Heart right ventricle (tissue), 16 donors: ENCODE measurements at places on chromosomes 13 and 19. TPM values are rescaled to one million over a fixed set of nuclear protein-coding genes. Genes with fewer than 3 reads are reported as not detected.

- DNase-seq = no peak
These were observed 28.2 kb upstream of the C13orf46 start for GRCh38 chr13:114002009-114002544.

DNA sequence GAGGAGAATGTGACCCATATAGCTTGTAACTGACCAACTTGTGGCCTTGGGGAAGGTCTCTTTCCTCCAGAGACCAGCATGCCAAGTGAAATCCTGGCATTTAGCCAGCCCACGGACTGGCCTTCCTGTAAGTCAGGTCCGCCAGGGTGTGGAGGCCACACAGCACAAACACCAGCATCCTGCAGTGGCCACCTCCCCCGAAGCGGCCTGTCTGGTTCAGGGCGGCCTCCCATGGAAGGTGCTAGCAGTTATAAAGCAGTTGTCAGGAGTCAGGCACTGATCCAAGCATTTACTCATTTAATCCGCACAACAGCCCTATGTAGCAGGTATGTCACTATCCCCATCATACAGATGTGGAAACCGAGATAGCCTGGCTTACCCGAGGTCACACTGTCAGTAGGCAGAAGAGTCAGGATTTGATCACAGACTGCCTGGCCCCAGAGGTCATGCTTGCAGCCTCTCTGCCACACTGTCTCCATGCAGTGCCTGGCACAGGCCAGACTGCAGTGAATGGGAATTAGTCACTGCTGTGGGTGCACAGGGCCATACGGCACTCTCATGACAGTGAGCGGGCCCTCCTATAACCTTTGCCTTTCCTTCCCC, 36.7 kb downstream of the CAPN12 start:
- DNase-seq = peak; percentile 76

DNA sequence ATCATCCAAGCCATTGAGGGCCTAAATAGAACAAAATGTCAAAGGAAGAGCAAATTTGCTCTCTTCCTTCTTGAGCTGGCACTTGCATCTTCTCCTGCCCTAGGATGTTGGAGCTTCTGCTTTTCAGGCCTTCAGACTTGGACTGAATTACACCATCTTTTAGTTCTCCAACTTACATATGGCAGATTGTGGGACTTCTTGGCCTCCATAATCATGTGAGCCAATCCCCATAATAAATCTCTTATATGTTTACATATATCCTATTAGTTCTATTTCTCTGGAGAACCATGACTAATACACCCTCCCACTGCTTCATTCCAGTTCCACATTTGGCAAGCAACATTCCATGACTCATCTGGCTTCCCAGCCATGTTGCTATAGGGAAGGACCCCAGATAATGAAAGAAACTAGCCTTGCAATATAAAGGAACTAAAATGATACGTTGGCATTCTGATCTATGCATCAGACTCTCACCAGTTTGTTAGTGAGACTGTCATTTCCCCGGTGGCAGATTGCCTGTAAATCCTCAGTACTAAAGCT, 11.0 kb upstream of the ACOD1 start:
- no peak for DNase-seq

- DNase-seq = no peak
These were observed 1.7 kb upstream of the EML2 start for GRCh38 chr19:45640849-45641273.

- no peak for DNase-seq
These were observed 9.7 kb downstream of the R3HDM4 start for GRCh38 chr19:903266-903797.

DNA sequence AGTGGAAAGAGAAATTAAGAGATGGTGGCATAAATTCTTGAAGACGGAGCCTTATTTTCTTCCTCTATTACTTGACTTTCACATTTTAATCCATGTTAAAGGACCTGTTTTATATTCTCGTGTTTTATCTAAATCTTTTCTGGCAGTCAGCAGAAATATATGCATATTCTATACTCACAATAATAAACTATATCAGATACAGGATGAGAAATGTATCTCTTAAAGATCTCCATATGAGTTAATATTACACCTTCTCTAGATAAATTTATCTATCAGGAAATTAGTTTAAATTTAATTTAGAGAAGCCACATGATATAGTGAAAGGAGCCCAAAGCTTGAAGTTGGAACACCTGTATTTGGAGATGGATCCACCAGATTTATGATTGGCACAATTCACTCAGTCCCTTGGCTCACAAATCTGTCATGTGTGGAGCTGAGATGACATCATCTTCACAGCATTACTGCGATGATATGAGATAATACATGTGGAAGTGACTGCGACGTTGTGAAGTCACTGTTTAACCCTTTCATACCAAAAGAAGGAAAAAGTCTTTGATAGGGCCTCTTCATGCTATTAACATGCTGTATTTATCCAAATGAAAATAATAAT, 216.4 kb downstream of the FGF14 start:
- no peak for DNase-seq

- DNase-seq = peak; percentile 87
These were observed 3.0 kb downstream of the GADD45B start for GRCh38 chr19:2478756-2479555.

The C1QTNF9B gene
- 0.44 TPM for total RNA-seq

The OR7A17 gene
- total RNA-seq = not detected

GRCh38 chr19:48044561-48044960, 682 bp upstream of the CABP5 start:
- DNase-seq = no peak

GRCh38 chr13:83563499-83563898, 318.8 kb downstream of the SLITRK1 start:
- DNase-seq = no peak

The PPM1N gene
- total RNA-seq = 3.6 TPM

GRCh38 chr13:78876915-78877549, 218.1 kb upstream of the OBI1 start:
- DNase-seq = no peak

- DNase-seq = no peak
These were observed 4.0 kb downstream of the RAD23A start for GRCh38 chr19:12949363-12950283.

DNA sequence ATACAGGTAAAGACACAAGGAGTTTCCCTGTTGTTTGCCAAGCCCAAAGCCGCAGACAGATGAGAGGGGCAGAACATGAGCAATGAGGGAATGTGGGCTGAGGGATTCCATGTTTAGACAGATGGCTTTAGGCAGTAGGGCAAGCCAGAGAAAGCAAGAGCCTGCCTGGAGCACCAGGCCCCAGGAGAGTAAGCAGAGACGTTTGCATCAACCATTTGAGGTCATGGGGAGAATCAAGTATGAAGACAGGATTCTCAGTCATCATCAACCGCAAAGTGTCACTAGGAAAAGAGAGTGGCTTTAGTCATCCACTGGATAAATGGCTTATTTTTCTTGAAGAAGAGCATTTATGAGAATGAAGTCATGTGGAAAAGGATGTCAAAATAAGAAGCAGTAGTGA, 184.7 kb downstream of the COG6 start:
- DNase-seq = no peak
